ENCODE measurements at places on chromosomes 5 and 9. TPM values are rescaled to one million over a fixed set of nuclear protein-coding genes. Genes with fewer than 3 reads are reported as not detected.

GRCh38 chr9:128528445-128529160 lies 23.8 kb upstream of the SPTAN1 start:
- peak overlapping the region; percentile 58 for H3K27ac ChIP-seq
- H3K27me3 ChIP-seq, result no peaks in the 10 kb centered on the region
- peaks cover 45% of the 10 kb centered on the region for H3K36me3 ChIP-seq
- DNase-seq, result peak; percentile 45
- H3K4me3 ChIP-seq, result no peak overlapping the region
- H3K4me1 ChIP-seq, result peaks cover 6% of the 10 kb centered on the region

RAD17 gene
- 26.8 TPM for total RNA-seq

MAMDC4 gene
- 0.88 TPM for total RNA-seq

GRCh38 chr5:83711982-83712601 lies 8.6 kb downstream of the HAPLN1 start:
- peaks cover 13% of the 10 kb centered on the region for H3K4me1 ChIP-seq
- H3K36me3 ChIP-seq, result peaks cover 3% of the 10 kb centered on the region
- no peak overlapping the region for H3K27ac ChIP-seq
- DNase-seq, result no peak
- H3K4me3 ChIP-seq, result no peak overlapping the region

ZFP2 gene
- total RNA-seq, result 1.4 TPM

DNA sequence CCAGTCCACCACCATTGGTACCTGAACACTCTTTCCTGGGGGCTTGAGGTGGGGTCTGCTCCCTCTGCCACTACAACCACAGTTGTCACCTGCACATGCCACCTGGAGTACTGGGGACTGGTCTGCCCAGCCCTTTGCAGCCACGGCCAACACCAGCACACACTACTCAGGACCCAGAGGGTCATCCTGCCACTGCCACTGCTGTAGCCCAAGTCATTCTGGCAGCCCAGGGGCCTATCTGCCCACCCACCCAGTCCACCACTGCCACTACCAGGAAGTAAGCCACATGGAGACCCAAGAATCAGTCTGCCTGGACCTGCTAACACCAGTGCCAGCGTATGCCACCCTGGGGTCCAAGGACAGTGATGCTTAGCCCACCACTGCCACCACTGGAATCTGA lies 302.4 kb upstream of the TRPC7 start:
- H3K4me3 ChIP-seq, result no peak overlapping the region
- DNase-seq, result no peak
- H3K27ac ChIP-seq, result no peak overlapping the region
- H3K36me3 ChIP-seq, result no peaks in the 10 kb centered on the region

- H3K36me3 ChIP-seq, result no peaks in the 10 kb centered on the region
- H3K27me3 ChIP-seq, result peaks cover 2% of the 10 kb centered on the region
These were observed 22.6 kb upstream of the TTC39B start for GRCh38 chr9:15329539-15330109.

GRCh38 chr5:180860273-180860886 lies 696 bp downstream of the ZFP62 start:
- peaks cover 9% of the 10 kb centered on the region for H3K4me1 ChIP-seq
- H3K27ac ChIP-seq, result peak overlapping the region; percentile 76
- peaks cover 9% of the 10 kb centered on the region for H3K36me3 ChIP-seq
- H3K27me3 ChIP-seq, result no peaks in the 10 kb centered on the region
- DNase-seq, result peak; percentile 70

HRH2 gene
- total RNA-seq, result 0.36 TPM

DNA sequence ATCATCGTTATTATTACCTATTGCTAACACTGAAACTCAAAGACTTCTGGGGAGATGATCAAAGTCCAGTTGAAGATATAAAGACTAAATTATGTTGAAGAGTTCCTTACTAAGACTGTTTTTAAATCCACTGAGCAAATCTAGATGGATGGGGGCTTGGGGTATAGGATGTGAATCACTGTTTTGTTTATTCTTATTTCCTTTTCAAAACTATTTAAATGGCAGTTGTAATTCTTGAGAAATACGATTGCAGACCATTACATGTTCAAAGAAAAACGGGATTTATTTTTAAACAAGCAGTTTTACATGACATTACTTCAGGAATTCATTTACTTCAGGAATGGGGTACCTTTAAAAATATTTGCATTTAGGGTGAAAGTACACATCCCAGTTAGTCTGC lies 4.3 kb downstream of the RASGRF2 start:
- H3K27ac ChIP-seq, result no peak overlapping the region
- peaks cover 20% of the 10 kb centered on the region for H3K4me1 ChIP-seq
- no peaks in the 10 kb centered on the region for H3K36me3 ChIP-seq
- no peak overlapping the region for H3K4me3 ChIP-seq
- H3K27me3 ChIP-seq, result peaks cover 38% of the 10 kb centered on the region

ADAMTSL1 gene
- total RNA-seq, result 70.1 TPM

DNA sequence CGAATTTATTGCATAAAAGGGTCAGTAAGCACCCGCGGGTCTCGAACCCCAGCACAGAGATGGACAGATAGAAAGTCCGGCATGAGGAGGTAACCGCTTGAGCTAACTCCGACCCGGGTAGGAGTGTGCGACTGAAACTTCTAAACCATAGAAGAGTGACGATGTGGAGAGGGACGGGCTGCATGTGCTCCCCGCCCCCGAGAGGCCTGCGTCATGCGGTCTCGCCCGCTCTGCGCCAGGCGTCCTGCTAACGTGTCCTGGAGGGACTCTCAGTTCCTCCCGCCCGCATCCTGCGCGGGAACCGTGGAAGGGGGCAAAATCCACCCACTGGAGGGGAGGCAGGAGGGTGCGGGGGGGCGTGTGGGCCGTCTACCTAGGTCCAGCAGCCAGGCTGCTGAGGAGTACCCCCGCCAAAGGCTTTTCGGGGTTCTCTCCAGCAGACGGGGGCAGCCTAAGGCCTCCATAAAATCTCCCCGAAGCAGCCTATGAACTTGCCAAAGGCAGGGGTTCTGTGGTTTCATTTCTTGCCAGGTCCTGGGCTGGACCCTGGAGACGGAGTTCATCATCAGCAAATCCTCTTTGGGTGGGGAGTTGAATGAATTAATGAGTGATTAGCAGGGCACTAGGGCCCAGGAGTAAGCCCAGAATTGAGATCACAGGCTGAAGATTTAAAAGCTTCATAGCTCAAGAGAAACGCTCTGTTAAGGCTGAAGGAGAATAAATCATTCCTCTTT lies 51.9 kb downstream of the TGFBI start:
- peak; percentile 88 for DNase-seq
- no peaks in the 10 kb centered on the region for H3K27me3 ChIP-seq
- peak overlapping the region; percentile 74 for H3K4me3 ChIP-seq
- peaks cover 3% of the 10 kb centered on the region for H3K4me1 ChIP-seq
- peak overlapping the region; percentile 53 for H3K27ac ChIP-seq

CXCL14 gene
- total RNA-seq, result not detected

QRFP gene
- total RNA-seq, result not detected

- H3K4me1 ChIP-seq, result peaks cover 7% of the 10 kb centered on the region
- H3K27ac ChIP-seq, result peak overlapping the region; percentile 60
- H3K36me3 ChIP-seq, result no peaks in the 10 kb centered on the region
- peak; percentile 98 for DNase-seq
- H3K27me3 ChIP-seq, result no peaks in the 10 kb centered on the region
These were observed 40.9 kb upstream of the FABP6 start for GRCh38 chr5:160188141-160189015.

MYO10 gene
- total RNA-seq, result 43.6 TPM

ACER2 gene
- 2.2 TPM for total RNA-seq

SLC46A2 gene
- total RNA-seq, result under 0.01 TPM

DNA sequence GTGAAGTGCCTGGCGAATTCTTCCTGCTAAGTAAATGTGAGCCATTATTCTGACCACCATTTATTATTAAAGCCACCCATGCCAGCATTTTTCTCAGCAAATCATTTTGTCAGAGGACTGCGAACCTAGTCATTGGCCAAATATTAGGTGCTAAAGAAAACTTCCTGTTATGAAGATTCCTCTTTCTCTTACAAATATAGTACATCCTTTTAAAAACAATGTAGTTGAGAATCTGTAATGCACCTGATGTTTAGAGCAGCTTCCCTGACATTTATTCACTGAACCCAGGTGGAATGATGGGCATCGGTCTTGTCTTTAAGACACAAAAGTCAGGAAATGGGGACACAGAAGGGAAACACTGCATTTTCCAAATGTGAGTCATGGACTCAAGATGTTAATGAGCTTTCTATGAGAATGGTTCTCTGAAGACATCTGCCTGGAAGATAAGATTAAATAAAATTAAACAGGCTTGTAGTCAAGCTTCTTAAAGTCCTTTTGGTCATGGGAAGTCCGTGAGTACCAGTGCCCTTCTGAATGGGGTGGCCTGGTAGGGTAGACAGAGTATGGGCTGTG lies 290.6 kb downstream of the FBXL7 start:
- H3K27ac ChIP-seq, result no peak overlapping the region
- no peaks in the 10 kb centered on the region for H3K36me3 ChIP-seq
- DNase-seq, result no peak
- peaks cover 10% of the 10 kb centered on the region for H3K4me1 ChIP-seq
- H3K27me3 ChIP-seq, result no peaks in the 10 kb centered on the region

DNA sequence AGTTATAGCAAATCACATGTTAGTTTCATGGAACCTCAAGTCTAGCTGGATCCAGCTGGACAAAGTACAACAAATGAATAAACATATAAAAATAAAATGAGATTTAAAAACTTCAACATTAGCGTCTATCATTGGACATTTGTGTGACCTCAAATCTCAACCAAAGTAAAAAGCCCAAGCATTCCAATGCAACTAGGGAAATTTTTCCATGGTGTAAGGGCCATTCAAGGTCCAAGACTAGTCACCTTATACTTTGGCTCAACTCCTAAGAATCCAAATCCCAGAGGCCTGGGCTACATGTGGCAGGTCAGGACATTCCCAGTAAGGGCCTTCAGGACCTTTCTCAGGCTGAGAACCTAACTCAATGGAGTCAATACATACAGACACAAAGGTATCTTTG lies 137.4 kb upstream of the DMAC1 start:
- no peak overlapping the region for H3K27ac ChIP-seq
- H3K27me3 ChIP-seq, result no peaks in the 10 kb centered on the region
- no peaks in the 10 kb centered on the region for H3K36me3 ChIP-seq
- H3K4me1 ChIP-seq, result no peaks in the 10 kb centered on the region

ANKDD1B gene
- total RNA-seq, result 0.72 TPM

GRCh38 chr5:117623042-117623805 lies 1048.6 kb upstream of the SEMA6A start:
- H3K36me3 ChIP-seq, result no peaks in the 10 kb centered on the region
- no peaks in the 10 kb centered on the region for H3K27me3 ChIP-seq
- DNase-seq, result no peak
- H3K27ac ChIP-seq, result no peak overlapping the region
- no peak overlapping the region for H3K4me3 ChIP-seq
- no peaks in the 10 kb centered on the region for H3K4me1 ChIP-seq

DNA sequence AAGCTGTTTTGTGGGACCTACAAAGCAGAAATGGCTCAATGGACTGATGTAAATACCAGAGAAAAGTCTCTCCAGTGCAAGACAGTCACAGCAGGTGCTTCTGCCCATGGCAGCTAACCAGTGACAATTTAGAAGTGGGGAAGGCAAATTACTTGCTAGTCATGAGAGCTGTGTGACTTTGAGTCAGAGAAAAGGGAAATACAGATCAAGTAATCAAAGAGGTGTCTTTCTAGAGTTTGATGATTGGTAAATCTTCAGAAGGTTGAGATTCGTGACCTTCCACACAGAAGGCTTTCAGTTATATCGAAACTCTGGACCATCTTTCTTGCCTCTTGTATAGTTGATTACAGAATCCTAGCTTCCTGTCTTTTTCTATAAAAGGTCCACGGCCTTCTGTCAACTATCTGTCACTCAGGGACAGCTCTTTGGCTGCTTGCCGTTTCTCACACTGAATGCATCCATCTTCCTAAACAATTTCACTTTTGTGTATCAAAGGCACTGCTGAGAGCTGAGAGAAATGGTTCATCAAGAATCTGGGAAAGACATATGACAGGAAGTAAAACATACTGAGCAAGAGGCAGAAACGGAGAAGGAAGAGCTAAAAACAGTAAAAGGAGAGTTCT lies 993.9 kb upstream of the ACO1 start:
- no peak for DNase-seq
- no peaks in the 10 kb centered on the region for H3K27me3 ChIP-seq
- H3K4me1 ChIP-seq, result no peaks in the 10 kb centered on the region
- H3K27ac ChIP-seq, result no peak overlapping the region
- H3K4me3 ChIP-seq, result no peak overlapping the region

DNA sequence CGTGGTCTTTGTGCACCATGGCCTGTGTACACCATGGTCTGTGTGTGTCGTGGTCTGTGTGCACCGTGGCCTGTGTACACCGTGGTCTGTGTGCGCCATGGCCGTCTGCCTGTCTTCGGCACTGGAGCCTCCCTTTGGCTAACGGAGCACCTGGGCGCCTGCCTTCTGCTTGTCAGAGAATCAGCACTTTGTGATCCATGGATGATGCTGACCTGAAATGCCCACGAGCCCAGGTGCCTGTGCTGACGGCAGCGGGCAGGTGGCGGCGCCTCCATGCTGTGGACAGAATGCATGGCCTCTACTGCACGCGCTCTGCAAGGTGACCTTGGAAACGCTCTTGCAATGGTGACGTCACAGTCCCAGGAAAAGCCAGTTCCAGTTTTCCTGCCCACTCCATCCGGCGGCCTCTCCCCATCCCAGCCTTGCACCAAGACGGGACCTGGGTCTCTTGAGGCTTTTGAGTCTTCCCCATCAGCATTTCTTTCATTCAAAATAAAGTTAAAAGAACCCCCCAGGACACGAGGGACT lies 14.6 kb downstream of the LCN9 start:
- H3K36me3 ChIP-seq, result no peaks in the 10 kb centered on the region
- H3K4me1 ChIP-seq, result no peaks in the 10 kb centered on the region
- H3K27ac ChIP-seq, result no peak overlapping the region
- peak; percentile 73 for DNase-seq
- H3K27me3 ChIP-seq, result no peaks in the 10 kb centered on the region

DNA sequence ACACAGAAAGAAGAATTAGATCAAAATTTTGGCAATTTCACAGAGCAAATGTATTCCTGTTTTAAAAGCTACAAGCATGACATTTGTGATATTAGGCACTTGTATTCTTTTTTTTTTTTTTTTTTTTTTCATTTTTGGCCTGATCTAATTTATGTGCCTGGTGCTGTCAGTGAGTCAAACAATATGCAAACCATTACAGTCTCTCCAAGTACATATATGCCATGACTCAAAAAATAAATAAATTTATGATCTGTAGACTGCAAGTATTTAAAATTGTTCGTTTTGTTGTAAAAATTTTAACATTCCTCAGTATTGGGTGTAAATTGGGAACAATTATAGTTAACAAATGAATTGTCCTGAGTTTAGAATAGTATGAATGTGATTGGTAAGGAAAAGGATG lies 51.4 kb downstream of the CDH9 start:
- DNase-seq, result no peak
- H3K36me3 ChIP-seq, result no peaks in the 10 kb centered on the region
- H3K4me1 ChIP-seq, result no peaks in the 10 kb centered on the region
- no peak overlapping the region for H3K27ac ChIP-seq
- H3K27me3 ChIP-seq, result no peaks in the 10 kb centered on the region

GAS1 gene
- total RNA-seq, result 107 TPM

PRR7 gene
- 10.0 TPM for total RNA-seq

GRCh38 chr5:180605554-180606214 lies 14.4 kb upstream of the SCGB3A1 start:
- no peaks in the 10 kb centered on the region for H3K4me1 ChIP-seq
- no peak overlapping the region for H3K4me3 ChIP-seq
- no peaks in the 10 kb centered on the region for H3K27me3 ChIP-seq
- DNase-seq, result peak; percentile 93

SCGB3A2 gene
- not detected for total RNA-seq

Data from osteoblast (primary cell).